ENCODE measurements at places on chromosomes 13 and 19. TPM values are rescaled to one million over a fixed set of nuclear protein-coding genes. Genes with fewer than 3 reads are reported as not detected.

The NKPD1 gene
- polyA plus RNA-seq = 0.09 TPM

- no peak for DNase-seq
- H3K27ac ChIP-seq = no peak overlapping the region
- no peak overlapping the region for H3K4me3 ChIP-seq
These were observed 33.5 kb downstream of the FAM216B start for GRCh38 chr13:42814868-42815267.

- no peaks in the 10 kb centered on the region for H3K4me1 ChIP-seq
- H3K27ac ChIP-seq = no peak overlapping the region
- H3K27me3 ChIP-seq = no peaks in the 10 kb centered on the region
- no peak for DNase-seq
These were observed 512 bp upstream of the ZNF93 start for GRCh38 chr19:19900139-19900728.

The TNNT1 gene
- polyA plus RNA-seq = 1.4 TPM

The ZNF90 gene
- polyA plus RNA-seq = 1.4 TPM

- no peaks in the 10 kb centered on the region for H3K4me1 ChIP-seq
- DNase-seq = no peak
- H3K4me3 ChIP-seq = no peak overlapping the region
- H3K27me3 ChIP-seq = no peaks in the 10 kb centered on the region
- no peaks in the 10 kb centered on the region for H3K36me3 ChIP-seq
These were observed 44.0 kb downstream of the C13orf46 start for GRCh38 chr13:113929628-113930615.

- no peaks in the 10 kb centered on the region for H3K36me3 ChIP-seq
- H3K27me3 ChIP-seq = no peaks in the 10 kb centered on the region
- H3K4me3 ChIP-seq = no peak overlapping the region
- H3K4me1 ChIP-seq = no peaks in the 10 kb centered on the region
- no peak overlapping the region for H3K27ac ChIP-seq
- DNase-seq = peak; percentile 12
These were observed 313.2 kb downstream of the SHISA2 start for GRCh38 chr13:25738342-25739196.
